CD4-positive, alpha-beta T cell treated with Interleukin-4 for 4 hours (primary cell): ENCODE measurements at places on chromosomes 1 and 21.
A peak's percentile ranks its signal among the peaks of the same experiment; 100 is the strongest.

- DNase-seq, result no peak
These were observed 15.0 kb upstream of the SLC6A17 start for GRCh38 chr1:110135246-110135645.

DNA sequence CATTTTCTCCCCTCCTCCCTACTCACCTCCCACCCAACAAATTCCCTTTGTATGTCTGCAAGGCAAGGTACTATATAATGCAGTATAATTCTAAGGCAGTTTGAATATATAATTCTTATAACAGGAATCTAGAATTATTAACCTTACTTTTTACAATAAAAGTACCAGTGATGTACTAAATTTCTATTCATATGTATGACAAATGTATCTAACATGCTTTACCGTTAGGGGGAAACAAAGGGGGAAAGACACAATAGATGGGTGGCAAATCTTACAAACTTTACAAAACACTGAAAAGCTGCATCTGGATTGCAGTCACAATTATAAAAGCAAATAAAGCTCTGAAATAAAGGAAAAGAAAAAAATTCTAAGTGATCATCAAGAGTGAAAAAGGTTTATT is 2.3 kb downstream of the PIK3R3 start:
- DNase-seq, result no peak

- no peak for DNase-seq
These were observed 198.4 kb downstream of the HHAT start for GRCh38 chr1:210527091-210527490.

DNA sequence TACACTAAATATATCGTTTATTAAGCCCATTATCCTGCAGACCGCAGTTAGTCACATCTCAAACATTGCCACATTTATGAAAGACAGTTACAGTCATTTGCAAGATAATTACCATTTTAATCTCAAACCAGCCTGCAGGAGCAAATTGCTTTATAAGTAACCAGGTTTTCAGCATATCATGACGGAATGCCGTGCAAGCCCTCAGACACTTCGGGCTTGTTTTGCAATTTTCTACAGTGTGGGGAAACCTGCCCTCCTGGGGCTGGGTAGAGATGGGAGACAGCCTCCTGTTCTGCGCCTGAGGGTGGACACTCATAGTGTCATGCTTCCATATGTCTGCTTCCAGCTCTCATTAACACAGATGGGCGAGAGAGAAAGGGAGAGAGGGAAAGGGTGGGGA is 563.9 kb downstream of the NPHP4 start:
- DNase-seq, result no peak

DNA sequence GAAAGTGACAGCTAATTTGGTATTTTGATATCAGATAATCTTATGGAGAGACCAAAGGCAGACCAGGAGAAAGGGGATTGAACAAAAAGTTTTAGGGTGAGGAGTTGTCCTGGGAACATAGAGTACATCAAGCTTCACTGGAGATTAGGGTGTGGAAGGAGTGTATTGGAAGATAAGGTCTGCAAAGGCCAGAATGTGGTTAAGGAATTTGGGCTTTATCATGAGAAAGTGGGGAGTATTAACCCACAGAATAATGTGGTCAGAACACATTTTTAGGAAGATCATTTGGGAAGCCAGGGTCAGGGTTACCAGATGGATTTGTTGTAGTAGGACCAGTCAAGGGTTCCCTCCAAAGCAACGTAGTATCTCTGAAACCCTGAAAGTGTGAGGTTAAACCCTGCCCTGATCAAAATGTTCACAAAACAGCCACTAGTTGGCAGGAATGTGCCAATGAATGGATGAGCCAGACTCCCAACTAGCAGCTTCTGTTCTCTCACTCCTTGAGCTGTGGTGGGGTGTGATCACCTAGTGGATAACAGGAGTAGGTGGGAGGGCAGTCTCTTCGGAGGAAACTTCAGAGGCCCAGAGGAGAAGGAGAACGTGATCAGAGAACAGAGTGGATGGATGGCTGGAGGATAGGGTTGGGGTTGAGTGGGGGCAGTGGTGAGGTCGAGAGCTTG is 35.8 kb downstream of the SLC2A1 start:
- DNase-seq, result peak; percentile 80

DNA sequence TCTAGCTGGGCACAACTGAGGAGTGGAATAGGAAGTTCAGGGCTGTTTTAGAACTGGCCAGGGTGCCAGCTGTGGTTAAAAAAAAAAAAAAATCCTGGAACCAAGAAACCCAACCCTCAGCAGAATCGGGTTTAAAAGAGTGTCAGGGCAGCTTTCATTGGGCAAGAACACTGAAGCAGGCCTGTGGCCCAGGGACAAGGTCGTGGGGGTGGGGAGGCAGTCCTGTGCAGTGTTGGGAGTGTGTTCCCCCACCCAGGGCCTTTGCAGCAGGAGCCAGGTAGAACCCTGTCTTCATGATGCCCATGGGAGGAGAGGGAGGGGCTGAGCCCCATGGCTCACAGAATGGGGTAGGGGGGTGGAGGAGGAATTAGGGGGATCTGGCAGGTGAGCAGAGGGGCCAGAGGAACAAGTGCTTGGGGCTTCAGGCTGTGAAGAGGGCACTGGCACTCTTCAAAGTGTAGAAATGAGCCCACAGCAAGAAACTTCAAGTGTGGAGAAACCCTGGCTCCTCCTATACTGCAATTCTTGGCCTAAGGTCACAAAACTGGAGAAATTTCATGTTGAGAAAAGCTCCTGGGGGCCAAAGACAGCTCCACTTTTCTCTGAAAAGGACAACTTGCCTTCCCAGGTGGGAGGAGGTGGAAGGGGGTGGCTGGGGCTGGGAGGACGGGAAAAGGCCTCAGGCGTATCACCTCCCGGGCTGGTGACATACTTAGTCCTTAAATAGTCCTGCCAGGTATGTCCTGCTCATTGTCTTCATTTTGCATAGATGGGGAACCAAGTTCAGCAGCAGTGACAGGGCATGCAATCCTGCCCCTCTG is 39.3 kb downstream of the KIAA1614 start:
- no peak for DNase-seq

DNA sequence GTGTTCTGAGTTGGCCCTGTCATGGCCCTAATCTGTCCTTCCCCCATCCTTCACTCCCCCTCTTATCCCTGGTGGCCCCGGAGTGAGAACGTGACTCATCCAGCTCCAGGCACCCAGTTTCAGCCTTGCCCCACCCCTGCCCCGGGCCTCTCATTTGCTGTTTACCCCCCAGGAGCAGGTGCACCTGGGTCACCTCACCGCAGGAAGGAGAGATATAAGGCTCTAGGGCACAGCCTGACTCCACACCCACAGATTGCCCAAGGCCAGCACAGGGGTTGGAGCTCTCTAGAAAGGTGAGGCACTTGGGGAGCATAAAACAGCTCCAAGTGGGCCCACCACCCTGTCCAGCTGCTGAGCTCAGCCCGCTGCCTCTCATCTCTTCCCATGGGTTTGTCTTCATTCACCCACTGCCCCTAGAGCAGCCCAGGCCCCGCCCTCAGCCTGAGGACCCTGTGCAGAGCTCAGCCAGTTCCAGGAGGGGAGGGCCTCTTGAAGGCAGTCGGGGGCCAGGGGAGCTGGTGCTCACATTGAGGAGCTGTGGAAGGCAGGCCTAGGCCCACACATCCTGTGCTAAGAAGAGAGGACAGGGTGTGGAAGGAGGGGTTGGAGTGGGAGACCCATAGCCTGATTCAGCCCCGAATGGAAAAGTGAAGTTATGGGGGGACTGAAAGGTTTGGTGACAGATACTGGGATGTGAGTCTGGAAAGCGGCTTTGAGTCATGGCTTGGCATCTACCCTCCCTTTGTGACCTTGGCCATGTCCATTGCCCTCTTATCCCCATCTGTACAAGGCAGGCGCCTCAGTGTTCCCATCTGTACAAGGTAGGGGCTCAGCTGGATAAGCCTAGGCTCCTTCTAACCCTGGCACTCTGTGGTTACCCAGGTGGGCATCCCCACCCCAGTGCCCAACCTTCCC is 16.1 kb upstream of the GPR37L1 start:
- DNase-seq, result no peak
